ENCODE measurements at places on chromosomes 5 and 9. TPM values are rescaled to one million over a fixed set of nuclear protein-coding genes. Genes with fewer than 3 reads are reported as not detected.

DNA sequence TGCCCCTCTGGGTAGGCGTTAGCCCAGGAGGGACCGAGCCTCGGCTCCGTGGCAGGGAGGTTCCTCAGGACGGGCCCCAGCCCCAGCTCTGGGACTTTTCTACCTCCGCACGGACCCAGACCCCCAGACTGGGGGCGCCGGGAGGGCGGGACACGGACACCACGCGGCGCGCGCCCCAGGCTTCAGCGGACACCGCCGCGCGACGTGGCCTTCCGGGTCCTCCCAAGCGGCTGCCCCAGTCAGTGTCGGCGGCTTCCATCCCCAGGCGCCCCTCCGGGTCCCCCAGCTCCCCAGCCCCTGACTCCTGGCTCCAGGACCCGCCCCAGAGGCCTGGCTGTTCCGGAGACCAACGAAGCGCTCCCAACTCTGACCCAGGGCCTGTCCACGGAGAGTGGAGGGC, 3.1 kb downstream of the LCNL1 start:
- H3K27me3 ChIP-seq, result peaks cover 62% of the 10 kb centered on the region
- DNase-seq, result no peak
- no peak overlapping the region for H3K4me3 ChIP-seq
- H3K27ac ChIP-seq, result no peak overlapping the region
- peaks cover 13% of the 10 kb centered on the region for H3K4me1 ChIP-seq

GRCh38 chr9:15915711-15916110, 362.9 kb downstream of the CCDC171 start:
- H3K4me1 ChIP-seq, result no peaks in the 10 kb centered on the region
- DNase-seq, result no peak
- no peaks in the 10 kb centered on the region for H3K36me3 ChIP-seq
- H3K27me3 ChIP-seq, result no peaks in the 10 kb centered on the region

DNA sequence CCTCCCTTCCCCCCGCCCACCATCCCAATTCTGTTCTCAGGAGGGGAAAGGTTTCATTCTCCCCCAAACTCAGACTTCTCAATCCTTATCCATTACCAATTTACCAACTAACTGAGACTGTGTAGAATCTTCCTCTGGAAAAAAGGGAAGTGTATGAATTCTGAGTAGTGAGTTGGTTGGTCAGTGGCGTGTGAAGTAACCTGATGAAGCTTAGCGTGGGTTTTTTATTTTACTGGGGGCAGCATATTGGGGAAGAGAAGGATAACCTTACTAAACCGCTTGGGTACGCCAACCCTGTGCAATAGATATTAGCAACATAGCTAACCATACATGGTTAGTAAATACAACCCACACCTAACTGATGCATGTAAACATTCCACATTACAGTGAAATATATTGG, 1.1 kb upstream of the DNAJC21 start:
- H3K27me3 ChIP-seq, result no peaks in the 10 kb centered on the region
- H3K36me3 ChIP-seq, result peaks cover 18% of the 10 kb centered on the region
- H3K4me3 ChIP-seq, result no peak overlapping the region
- H3K4me1 ChIP-seq, result peaks cover 17% of the 10 kb centered on the region
- no peak overlapping the region for H3K27ac ChIP-seq
- DNase-seq, result no peak

DNA sequence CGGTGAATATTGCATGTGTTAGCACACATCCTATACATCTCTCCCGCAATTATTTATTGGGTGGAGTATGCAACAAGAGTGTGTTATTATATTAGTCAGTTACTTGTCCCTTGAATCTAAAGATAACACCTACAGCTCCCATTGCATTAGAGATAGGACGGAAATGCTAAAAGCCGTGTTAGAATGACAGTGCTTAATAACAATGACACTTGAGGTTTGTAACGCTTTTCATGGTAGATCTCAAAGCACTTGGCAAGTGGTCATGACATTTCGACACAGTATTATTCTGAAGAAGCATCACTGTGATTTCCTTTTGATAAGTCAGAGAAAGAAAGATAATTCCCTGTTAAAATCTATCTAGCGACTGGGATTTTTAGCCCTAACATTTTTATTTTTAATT, 33.4 kb upstream of the TRIO start:
- H3K4me1 ChIP-seq, result no peaks in the 10 kb centered on the region
- H3K4me3 ChIP-seq, result no peak overlapping the region
- no peaks in the 10 kb centered on the region for H3K36me3 ChIP-seq
- no peak for DNase-seq
- H3K27me3 ChIP-seq, result no peaks in the 10 kb centered on the region

GRCh38 chr9:110189559-110190320, 18.2 kb downstream of the C9orf152 start:
- peaks cover 50% of the 10 kb centered on the region for H3K4me1 ChIP-seq
- H3K4me3 ChIP-seq, result no peak overlapping the region
- peak overlapping the region; percentile 62 for H3K27ac ChIP-seq
- DNase-seq, result no peak
- H3K27me3 ChIP-seq, result no peaks in the 10 kb centered on the region

DNA sequence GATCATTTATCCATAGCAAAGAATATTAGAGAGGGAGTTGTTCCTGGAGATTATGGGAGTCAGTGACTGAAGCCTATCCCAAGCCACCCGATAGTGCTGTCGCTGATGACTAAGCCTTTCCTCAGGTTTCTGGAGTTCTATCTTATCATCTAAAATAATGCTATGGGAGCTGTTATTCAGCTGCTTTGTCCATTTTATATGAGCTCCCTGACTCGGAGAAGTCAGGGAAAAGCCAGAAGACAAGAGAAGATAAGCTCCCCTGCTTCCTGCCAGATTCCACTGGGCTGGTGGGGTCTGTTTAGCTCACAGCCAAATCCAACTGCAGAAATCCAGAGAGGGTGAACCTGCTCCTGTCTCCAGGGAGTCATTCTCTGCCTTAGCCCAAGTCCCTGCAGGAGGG, 148.2 kb downstream of the DROSHA start:
- no peak overlapping the region for H3K4me3 ChIP-seq
- no peaks in the 10 kb centered on the region for H3K4me1 ChIP-seq
- no peaks in the 10 kb centered on the region for H3K27me3 ChIP-seq
- no peaks in the 10 kb centered on the region for H3K36me3 ChIP-seq

GRCh38 chr9:120846251-120846889, 3.6 kb upstream of the PSMD5 start:
- peaks cover 8% of the 10 kb centered on the region for H3K36me3 ChIP-seq
- peaks cover 14% of the 10 kb centered on the region for H3K4me1 ChIP-seq
- no peaks in the 10 kb centered on the region for H3K27me3 ChIP-seq
- H3K4me3 ChIP-seq, result no peak overlapping the region

The RNF180 gene
- polyA plus RNA-seq, result 0.57 TPM

GRCh38 chr5:144815131-144815530, 644.5 kb downstream of the KCTD16 start:
- no peaks in the 10 kb centered on the region for H3K4me1 ChIP-seq
- no peak for DNase-seq
- no peaks in the 10 kb centered on the region for H3K36me3 ChIP-seq
- no peak overlapping the region for H3K27ac ChIP-seq
- H3K27me3 ChIP-seq, result no peaks in the 10 kb centered on the region

GRCh38 chr9:106726070-106726815, 136.7 kb upstream of the ZNF462 start:
- no peak for DNase-seq
- no peaks in the 10 kb centered on the region for H3K36me3 ChIP-seq
- H3K4me1 ChIP-seq, result peaks cover 5% of the 10 kb centered on the region
- H3K27ac ChIP-seq, result no peak overlapping the region
- H3K4me3 ChIP-seq, result no peak overlapping the region
- no peaks in the 10 kb centered on the region for H3K27me3 ChIP-seq

DNA sequence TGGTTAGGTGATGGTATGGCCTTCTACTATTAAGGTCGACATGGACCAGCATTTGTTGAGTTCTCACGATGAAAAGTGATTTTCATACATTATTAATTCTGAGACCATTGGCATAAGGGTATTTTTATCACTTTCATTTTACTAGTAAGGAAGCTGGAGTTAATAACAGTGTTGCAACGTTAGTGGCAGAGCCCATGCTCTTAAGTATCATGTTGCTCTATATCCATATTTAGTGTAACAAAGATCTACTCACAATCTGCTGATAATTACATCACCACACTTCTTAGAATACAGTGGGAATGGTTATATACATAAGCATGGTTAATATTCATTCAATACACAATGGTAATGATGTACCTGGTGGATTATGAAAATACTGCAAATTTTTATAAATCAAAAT, 81.9 kb downstream of the PRR16 start:
- no peak for DNase-seq
- H3K4me1 ChIP-seq, result no peaks in the 10 kb centered on the region
- no peaks in the 10 kb centered on the region for H3K36me3 ChIP-seq
- no peaks in the 10 kb centered on the region for H3K27me3 ChIP-seq
- H3K27ac ChIP-seq, result no peak overlapping the region

GRCh38 chr9:98884849-98885248, 58.9 kb upstream of the COL15A1 start:
- H3K27ac ChIP-seq, result no peak overlapping the region
- peaks cover 21% of the 10 kb centered on the region for H3K4me1 ChIP-seq
- no peak for DNase-seq
- no peaks in the 10 kb centered on the region for H3K27me3 ChIP-seq
- no peaks in the 10 kb centered on the region for H3K36me3 ChIP-seq

The SPARC gene
- 272 TPM for polyA plus RNA-seq

- H3K4me1 ChIP-seq, result no peaks in the 10 kb centered on the region
- no peak for DNase-seq
- H3K36me3 ChIP-seq, result no peaks in the 10 kb centered on the region
- no peak overlapping the region for H3K27ac ChIP-seq
- H3K27me3 ChIP-seq, result no peaks in the 10 kb centered on the region
These were observed 94.0 kb upstream of the GRIN3A start for GRCh38 chr9:101832486-101832885.

GRCh38 chr5:132473668-132474067, 16.9 kb downstream of the IRF1 start:
- H3K27me3 ChIP-seq, result no peaks in the 10 kb centered on the region
- no peak overlapping the region for H3K27ac ChIP-seq
- H3K4me1 ChIP-seq, result peaks cover 30% of the 10 kb centered on the region
- no peaks in the 10 kb centered on the region for H3K36me3 ChIP-seq
- H3K4me3 ChIP-seq, result no peak overlapping the region

DNA sequence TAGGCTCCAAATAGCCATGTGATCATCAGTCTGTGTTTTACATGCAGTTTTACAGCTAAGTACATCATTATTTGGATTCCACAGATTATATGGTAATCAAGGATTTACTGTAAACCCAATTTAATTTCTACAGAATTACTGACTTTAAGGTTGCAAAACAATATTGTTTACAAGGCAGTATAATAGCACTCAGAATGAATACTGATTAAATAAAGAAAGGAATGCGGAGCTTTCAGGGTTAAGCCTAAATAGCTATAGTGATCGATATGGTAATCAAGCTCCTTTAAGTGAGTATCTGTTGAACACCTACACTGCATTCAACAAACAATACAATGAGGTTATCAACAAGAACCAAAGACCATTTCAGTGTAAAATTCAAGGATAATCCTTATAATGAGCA, 64.3 kb downstream of the DMAC1 start:
- no peaks in the 10 kb centered on the region for H3K27me3 ChIP-seq
- no peak overlapping the region for H3K4me3 ChIP-seq
- no peaks in the 10 kb centered on the region for H3K36me3 ChIP-seq
- no peak for DNase-seq
- no peaks in the 10 kb centered on the region for H3K4me1 ChIP-seq

The GIN1 gene
- 4.0 TPM for polyA plus RNA-seq

The MAP1B gene
- polyA plus RNA-seq, result 0.69 TPM

The CEP72 gene
- polyA plus RNA-seq, result 7.1 TPM

DNA sequence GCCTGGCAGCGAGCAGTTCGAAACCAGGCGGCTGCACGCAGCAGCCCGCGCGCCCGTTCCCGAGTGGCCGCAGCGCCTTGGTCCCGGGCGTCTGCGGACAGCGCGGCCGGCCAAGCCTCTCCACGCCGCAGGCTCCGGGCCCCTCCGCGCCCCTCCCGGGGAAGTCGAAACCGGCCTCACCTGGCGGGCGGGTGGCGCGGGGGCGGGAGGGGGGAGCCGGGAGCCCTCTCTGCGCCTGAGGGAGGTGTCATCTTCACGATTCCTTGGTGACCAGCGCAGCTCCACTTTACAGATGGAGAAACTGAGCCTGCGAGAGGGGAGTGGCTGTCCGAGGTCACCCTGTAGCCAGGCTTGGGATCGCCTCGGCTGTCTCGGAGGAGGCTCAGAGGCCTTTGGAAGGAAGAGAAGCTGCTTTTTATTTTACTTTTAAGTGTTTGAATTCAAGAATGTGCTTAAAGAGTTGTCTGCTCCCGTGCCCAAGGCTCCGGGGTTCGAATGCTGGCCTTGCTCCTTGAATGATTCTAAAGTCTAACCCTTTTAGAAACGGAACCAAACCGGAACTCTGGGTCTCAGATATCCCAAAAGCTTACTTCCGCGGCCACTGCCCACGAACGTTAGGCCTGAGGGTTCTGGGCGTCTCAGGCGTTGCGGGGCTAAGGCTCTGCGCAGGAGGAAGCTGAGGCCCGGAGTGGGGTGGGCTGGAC, 662 bp downstream of the SUSD3 start:
- H3K36me3 ChIP-seq, result no peaks in the 10 kb centered on the region
- no peaks in the 10 kb centered on the region for H3K4me1 ChIP-seq
- no peak for DNase-seq
- H3K27me3 ChIP-seq, result no peaks in the 10 kb centered on the region

GRCh38 chr5:69217151-69217511, 17.6 kb upstream of the CDK7 start:
- H3K4me3 ChIP-seq, result peak overlapping the region; percentile 100
- H3K4me1 ChIP-seq, result peaks cover 11% of the 10 kb centered on the region
- H3K27me3 ChIP-seq, result no peaks in the 10 kb centered on the region
- no peaks in the 10 kb centered on the region for H3K36me3 ChIP-seq
- DNase-seq, result no peak

DNA sequence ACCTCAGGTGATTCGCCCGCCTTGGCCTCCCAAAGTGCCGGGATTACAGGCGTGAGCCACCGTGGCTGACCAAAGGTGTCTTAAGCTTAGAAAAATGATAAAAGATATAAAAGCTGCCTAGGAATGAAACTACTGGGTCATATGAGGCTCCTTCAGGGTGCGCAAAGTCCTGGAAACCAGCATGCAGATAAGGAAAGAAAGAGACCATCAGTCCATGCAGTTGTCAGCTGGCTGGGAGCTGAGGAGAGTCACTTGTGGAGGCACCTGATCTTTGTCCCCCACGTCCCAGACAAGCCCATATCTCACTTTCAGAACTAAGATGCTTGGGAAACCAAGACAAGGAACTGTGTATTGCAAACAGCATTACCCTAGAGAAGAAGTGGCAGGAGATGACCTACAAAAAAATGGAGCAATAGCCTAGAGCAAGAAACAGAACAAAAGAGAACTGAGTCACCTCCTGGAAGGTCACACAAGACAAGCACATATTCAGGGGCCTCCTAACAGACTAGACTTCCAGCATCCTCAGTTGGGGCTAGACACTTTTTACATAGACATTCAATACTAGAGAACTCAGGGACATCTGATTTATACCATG, 2.8 kb upstream of the CCDC125 start:
- H3K27me3 ChIP-seq, result no peaks in the 10 kb centered on the region
- H3K4me3 ChIP-seq, result no peak overlapping the region
- H3K36me3 ChIP-seq, result no peaks in the 10 kb centered on the region
- peaks cover 12% of the 10 kb centered on the region for H3K4me1 ChIP-seq

The IRGM gene
- polyA plus RNA-seq, result 0.34 TPM

- H3K4me3 ChIP-seq, result no peak overlapping the region
- DNase-seq, result no peak
- no peak overlapping the region for H3K27ac ChIP-seq
- no peaks in the 10 kb centered on the region for H3K27me3 ChIP-seq
- no peaks in the 10 kb centered on the region for H3K36me3 ChIP-seq
- no peaks in the 10 kb centered on the region for H3K4me1 ChIP-seq
These were observed 88.6 kb upstream of the FBN2 start for GRCh38 chr5:128626536-128627090.

The SIT1 gene
- 1.8 TPM for polyA plus RNA-seq

Measured in sigmoid colon (tissue), 7 donors.